ENCODE measurements at places on chromosomes 3 and 15.

GRCh38 chr15:51004103-51004551 is 90.6 kb downstream of the TNFAIP8L3 start:
- DNase-seq, result no peak

- no peak for DNase-seq
Measured at GRCh38 chr3:17013050-17013449, 128.3 kb downstream of the PLCL2 start.

DNA sequence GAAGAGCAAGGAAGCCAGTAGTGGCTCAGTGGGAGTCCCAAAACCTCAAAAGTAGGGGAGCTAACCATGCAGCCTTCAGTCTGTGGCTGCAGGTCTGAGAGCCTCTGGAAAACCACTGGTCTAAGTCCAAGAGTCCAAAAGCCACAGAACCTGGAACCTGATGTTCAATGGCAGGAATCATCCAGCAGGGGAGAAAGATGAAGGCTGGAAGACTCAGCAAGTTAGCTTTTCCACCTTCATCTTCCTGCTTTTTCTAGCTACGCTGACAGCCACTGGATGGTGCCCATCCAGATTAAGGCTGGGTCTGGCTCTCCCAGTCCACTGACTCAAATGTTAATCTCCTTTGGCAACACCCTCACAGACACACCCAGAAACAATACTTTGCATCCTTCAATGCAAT is 626.3 kb downstream of the NAALADL2 start:
- DNase-seq, result no peak

GRCh38 chr3:61954097-61954540 is 392.7 kb downstream of the PTPRG start:
- no peak for DNase-seq

DNA sequence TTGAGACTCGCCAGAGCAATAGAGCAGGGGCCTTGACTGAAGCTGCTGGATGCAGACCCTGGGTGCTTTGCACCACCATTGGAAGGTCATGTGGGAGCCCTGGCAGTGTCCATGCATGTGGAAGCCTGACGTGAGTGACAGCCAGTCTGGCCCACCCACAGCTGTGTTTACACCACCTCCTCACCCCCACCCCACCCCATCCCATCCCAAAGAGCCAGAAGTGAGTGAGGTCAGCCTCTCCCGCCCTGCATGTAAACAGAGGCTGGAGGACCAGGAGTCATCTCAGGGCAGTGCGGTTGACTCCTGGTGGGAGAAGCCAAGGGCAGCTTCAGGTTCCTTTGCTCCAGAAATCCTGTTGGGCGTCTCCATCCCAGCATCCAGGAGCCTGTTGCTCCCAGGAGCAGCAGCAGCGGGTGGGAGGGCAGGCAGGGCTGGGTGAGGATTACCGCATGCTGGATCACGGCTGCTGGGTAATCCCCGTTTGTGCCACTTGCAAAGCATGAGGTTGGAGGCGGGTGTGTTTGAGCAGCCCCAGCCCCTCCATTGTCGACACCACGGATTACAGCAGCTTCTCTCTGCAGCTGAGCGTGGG is 44.6 kb downstream of the CORO2B start:
- DNase-seq, result no peak

GRCh38 chr3:141273700-141274410 is 42.2 kb downstream of the PXYLP1 start:
- DNase-seq, result peak; percentile 74

DNA sequence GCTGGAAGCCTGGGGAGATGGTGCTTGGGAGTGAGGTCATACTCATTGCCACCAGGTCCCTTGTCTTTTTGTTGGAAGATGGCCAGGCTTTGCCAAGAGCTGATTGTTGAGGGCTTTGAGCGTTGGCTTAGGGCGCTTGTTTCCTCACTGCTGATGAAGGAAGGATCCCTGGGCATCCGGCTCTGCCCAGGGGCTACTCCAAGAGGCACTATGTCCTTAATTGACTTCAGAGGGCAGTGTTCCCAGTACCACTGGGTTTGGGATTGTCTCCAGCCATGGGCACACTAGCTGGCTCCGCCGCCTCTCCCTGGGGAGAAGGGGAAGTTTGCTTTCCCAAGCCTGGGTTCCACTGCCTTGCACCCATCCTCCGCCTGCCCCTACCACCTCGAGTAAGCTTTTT is 57.2 kb upstream of the RGMA start:
- DNase-seq, result no peak

DNA sequence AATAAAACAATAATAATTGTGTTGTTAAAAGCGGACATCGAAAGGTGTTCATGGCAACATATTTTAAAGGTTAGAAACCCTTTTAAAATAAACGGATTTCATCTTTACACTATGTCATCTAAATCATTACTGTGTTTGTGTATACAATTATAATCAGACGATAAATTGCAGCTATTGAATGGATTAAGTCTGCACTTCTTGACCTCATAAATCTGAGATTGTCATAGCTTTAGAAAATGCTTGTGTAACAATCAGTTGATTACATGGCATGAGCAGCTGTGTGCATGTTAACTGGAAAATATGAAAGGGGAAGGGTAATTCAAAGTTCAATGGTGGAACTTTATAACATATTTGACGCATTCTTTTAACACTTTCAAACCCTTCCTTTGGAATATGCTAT is 152.4 kb upstream of the MDFIC2 start:
- DNase-seq, result no peak

GRCh38 chr3:140290105-140290504 is 355.1 kb downstream of the CLSTN2 start:
- DNase-seq, result no peak

GRCh38 chr15:68186671-68187397 is 18.3 kb downstream of the CALML4 start:
- DNase-seq, result no peak
